Calu3 (cell line): ENCODE measurements at places on chromosomes 12 and 14. TPM values are rescaled to one million over a fixed set of nuclear protein-coding genes. Genes with fewer than 3 reads are reported as not detected.

Gene JAG2
- total RNA-seq, result 13.8 and 17.6 TPM in 2 replicates

DNA sequence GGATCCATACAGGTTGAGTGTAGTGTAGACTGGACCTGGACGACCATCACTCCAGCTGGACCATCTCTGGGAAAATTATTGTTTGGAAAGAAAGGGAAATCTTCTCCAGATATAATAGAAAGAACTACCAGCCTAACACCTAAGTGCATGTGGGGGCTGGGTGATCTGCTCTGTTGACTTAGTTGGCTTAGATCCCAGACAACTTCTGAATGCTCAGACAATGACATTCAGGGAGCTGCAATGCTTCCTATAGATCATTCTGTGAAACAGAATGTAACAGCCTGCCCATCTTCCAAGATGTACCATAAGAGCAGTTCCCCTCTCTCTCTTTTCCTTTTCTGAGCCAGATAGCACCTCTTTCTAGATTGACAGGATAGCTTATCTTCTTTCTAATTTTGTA, 572.8 kb upstream of the STXBP6 start:
- no peaks in the 10 kb centered on the region for H3K27me3 ChIP-seq
- no peaks in the 10 kb centered on the region for H3K36me3 ChIP-seq
- DNase-seq, result no peak
- H3K4me1 ChIP-seq, result no peaks in the 10 kb centered on the region

GRCh38 chr14:34537677-34538009, 1.9 kb downstream of the EAPP start:
- H3K4me3 ChIP-seq, result no peak overlapping the region
- no peak for DNase-seq
- peaks cover 41% of the 10 kb centered on the region for H3K36me3 ChIP-seq
- H3K27me3 ChIP-seq, result no peaks in the 10 kb centered on the region

GRCh38 chr12:53700567-53700966, 24.7 kb upstream of the ATP5MC2 start:
- H3K27me3 ChIP-seq, result peaks cover 98% of the 10 kb centered on the region
- H3K4me1 ChIP-seq, result no peaks in the 10 kb centered on the region
- H3K27ac ChIP-seq, result no peak overlapping the region
- no peak for DNase-seq
- no peak overlapping the region for H3K4me3 ChIP-seq

DNA sequence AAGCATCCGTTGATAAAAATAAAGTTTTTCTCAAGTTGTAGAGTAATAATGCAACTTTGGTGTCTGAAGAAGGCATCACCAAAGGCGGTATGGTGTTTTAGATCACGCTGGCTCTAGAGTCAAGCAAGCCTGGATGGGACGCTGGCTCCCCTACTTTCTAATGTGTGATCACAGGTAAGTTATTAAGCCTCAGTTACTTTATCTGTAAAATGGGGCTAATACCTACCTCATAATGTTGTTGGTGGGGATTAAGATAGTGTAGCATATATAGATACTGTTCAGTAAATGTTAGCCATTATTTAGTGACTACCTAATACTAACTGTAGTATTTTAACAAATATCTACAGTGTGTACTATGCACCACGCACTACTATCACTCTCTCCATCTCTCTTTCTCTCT, 45.8 kb downstream of the SLC38A1 start:
- H3K4me1 ChIP-seq, result peaks cover 51% of the 10 kb centered on the region
- H3K27me3 ChIP-seq, result no peaks in the 10 kb centered on the region
- DNase-seq, result no peak
- peaks cover 46% of the 10 kb centered on the region for H3K36me3 ChIP-seq
- no peak overlapping the region for H3K27ac ChIP-seq

Gene RD3L
- total RNA-seq, result not detected in 2 replicates

DNA sequence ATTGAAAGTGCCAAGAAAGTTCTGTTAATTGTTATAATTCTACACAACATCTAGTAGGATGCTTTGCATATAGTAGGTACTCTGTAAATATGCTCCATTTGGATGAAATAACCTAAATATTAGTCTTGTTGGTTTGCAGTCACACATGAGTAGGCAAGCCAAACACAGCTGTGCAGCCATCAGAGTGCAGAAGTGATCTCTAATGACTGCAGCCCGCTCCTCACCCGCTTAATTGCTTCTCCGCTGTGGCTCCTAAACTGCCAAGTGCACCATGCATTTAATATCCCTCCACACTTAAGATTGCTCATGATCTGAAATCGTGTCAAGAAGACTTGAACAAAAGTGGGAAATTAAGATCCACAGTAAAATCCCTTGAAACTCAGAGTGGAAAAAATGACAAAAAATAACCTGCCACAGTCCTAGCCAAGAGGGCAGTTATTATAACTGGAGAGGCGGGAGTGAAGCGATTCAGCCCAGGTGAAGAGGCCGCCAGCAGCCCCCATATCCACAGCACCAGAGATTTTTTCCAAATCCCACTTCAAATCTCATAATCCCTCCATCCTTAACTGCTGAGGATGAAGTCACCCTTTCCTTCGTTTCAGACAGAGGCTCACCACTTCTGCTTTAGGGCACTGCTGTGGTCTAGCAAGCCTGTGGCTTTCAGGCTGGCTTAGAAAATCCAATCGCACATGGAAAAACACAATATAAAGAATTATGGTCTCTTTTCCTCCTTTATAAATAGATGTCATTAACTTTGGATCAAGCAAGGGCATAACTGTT, 69.5 kb downstream of the TMEM30B start:
- no peaks in the 10 kb centered on the region for H3K27me3 ChIP-seq
- no peaks in the 10 kb centered on the region for H3K4me1 ChIP-seq
- no peak for DNase-seq

DNA sequence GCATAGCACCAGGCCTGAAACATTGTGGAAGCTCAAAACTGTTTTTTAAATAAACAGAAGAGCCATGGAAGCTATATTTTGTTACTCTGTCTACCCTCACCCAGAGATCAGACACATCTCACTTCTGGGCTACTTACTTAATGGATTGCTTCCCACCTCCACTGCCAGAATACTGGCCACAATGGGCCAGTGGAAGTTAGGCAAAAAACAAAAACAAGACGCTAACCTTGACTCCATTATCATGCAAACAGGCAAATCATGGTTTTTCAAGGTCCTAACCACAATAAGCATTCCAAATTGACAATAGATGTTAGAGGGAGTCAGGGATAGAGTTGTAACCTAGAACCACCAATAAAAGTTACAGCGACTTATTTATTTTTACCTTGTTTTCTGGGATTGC, 52.7 kb upstream of the PTCSC3 start:
- H3K27me3 ChIP-seq, result no peaks in the 10 kb centered on the region
- no peaks in the 10 kb centered on the region for H3K36me3 ChIP-seq
- peaks cover 35% of the 10 kb centered on the region for H3K4me1 ChIP-seq
- no peak for DNase-seq
- H3K4me3 ChIP-seq, result no peak overlapping the region

GRCh38 chr14:95562892-95563685, 28.2 kb downstream of the GLRX5 start:
- DNase-seq, result no peak
- H3K4me1 ChIP-seq, result peaks cover 7% of the 10 kb centered on the region
